ENCODE measurements at places on chromosomes 11 and 22. TPM values are rescaled to one million over a fixed set of nuclear protein-coding genes. Genes with fewer than 3 reads are reported as not detected.

DNA sequence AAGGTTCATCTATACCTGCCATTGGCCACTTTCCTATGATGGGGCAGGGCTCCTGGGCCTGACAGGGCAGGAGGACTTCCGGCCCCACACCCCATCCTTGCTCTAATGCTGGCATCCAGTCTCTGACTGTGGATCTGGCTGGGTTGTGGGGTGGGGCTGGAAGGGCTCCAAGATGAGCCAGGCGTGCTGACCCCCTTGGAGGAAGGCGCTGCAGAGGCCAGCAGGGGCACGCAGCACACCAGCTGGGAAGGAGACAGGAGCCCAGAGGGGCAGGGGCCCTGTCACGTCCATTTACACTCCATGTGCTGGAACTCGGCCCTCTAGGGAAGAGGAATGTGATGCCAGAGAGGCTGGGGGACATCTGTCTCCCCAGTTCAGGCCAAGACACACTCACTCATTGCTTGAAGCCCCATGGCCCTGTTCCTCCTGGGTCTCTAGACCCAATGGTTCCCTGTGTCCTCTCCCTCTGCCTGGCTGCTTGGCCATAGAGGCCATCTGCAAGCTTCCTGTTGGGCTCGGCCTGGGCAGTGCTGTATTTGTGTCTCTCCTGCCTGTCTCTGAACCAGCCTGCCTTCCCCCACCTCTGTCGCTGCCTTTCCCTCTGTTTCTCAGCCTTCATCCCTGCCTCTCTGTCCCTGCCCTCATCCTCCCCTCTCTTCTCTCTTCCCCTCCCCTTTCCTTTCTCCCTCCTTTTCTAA lies 67.5 kb upstream of the NECTIN1 start:
- H3K27ac ChIP-seq, result no peak overlapping the region
- DNase-seq, result no peak
- no peak overlapping the region for H3K4me3 ChIP-seq
- H3K4me1 ChIP-seq, result peaks cover 10% of the 10 kb centered on the region
- H3K36me3 ChIP-seq, result no peaks in the 10 kb centered on the region
- H3K27me3 ChIP-seq, result peaks cover 35% of the 10 kb centered on the region

GRCh38 chr11:96180341-96180740 lies 162.7 kb downstream of the MAML2 start:
- H3K36me3 ChIP-seq, result peaks cover 4% of the 10 kb centered on the region
- H3K27ac ChIP-seq, result no peak overlapping the region
- peaks cover 21% of the 10 kb centered on the region for H3K4me1 ChIP-seq
- no peak for DNase-seq

GRCh38 chr22:33699176-33699575 lies 221.1 kb downstream of the LARGE1 start:
- DNase-seq, result no peak
- no peak overlapping the region for H3K27ac ChIP-seq
- H3K4me3 ChIP-seq, result no peak overlapping the region
- H3K4me1 ChIP-seq, result peaks cover 4% of the 10 kb centered on the region

GRCh38 chr11:19351426-19351825 lies 110.7 kb upstream of the E2F8 start:
- H3K36me3 ChIP-seq, result no peaks in the 10 kb centered on the region
- peaks cover 70% of the 10 kb centered on the region for H3K27me3 ChIP-seq
- DNase-seq, result no peak

- H3K27me3 ChIP-seq, result no peaks in the 10 kb centered on the region
- H3K27ac ChIP-seq, result no peak overlapping the region
- H3K36me3 ChIP-seq, result peaks cover 7% of the 10 kb centered on the region
- H3K4me3 ChIP-seq, result no peak overlapping the region
Observed at GRCh38 chr22:27966168-27967064, 47.4 kb upstream of the PITPNB start.

TNNI2 gene
- 1.0 TPM for total RNA-seq

CD3D gene
- total RNA-seq, result not detected

PIWIL4 gene
- 1.2 TPM for total RNA-seq

CLMP gene
- 24.8 TPM for total RNA-seq
